Breast epithelium (tissue), 4 donors: ENCODE measurements at places on chromosomes 6 and 20. TPM values are rescaled to one million over a fixed set of nuclear protein-coding genes. Genes with fewer than 3 reads are reported as not detected.
A peak's percentile ranks its signal among the peaks of the same experiment; 100 is the strongest.

The SH3BGRL2 gene
- 50.9 TPM for total RNA-seq

The DLL1 gene
- 3.8 TPM for total RNA-seq

DNA sequence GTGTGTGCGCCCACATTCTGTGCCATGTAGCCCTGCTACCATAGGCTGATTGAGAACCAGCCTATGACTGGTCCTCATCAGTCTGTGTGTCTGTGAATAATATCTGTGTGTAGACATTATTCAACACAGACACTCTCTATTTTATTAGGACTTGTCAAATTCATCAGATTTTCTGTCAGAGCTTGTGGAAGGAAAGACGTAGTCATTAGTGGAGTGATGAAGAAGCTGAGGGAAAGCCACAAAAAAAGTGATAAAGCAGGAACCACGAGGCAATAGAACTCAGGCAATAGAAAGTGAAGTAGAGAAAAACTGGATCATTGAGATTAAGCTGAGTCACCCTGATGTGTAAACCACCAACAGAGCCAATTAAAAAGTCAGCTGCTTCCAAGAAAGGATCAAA lies 122.2 kb upstream of the MARCKS start:
- H3K27me3 ChIP-seq: no peaks in the 10 kb centered on the region
- H3K36me3 ChIP-seq: no peaks in the 10 kb centered on the region
- H3K4me3 ChIP-seq: no peak overlapping the region
- H3K4me1 ChIP-seq: no peaks in the 10 kb centered on the region
- no peak for DNase-seq

DNA sequence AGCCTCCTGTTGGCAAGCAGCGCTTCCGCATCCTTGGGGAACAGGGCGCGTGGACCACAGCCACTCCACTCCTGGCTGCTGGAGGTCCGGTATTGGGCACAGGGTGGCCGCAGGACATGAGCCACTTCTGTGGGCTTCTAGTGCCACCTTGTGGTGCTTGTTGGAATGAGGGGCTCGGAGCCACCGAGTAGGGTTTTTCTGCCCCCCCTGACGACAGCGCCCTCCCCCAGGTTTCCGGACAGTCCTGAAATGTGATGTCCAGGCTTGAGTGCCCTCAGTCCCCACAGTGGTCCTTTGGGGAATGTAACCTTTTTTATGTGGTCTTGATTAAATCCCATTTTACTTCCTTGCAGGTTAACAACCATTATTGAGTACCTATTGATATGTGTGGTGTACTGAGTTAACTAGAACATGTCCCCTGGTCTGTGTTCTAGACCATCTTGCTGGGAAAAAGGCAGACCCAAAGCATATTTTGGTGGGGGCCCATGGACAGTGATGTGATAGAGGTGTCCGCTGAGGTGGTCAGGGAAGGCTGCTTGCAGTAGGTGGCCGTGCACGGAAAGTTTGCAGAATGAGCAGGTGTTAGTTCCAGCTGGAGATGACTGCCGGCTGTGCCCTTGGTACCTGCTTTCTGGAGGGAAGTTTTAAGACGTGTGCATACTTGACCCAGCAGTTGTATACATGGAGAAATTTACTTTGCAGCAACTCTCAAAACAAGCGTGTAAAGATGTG lies 70.0 kb downstream of the PTPN1 start:
- H3K36me3 ChIP-seq: no peaks in the 10 kb centered on the region
- no peaks in the 10 kb centered on the region for H3K27me3 ChIP-seq
- peak overlapping the region; percentile 16 for H3K27ac ChIP-seq
- DNase-seq: no peak
- no peak overlapping the region for H3K4me3 ChIP-seq

GRCh38 chr6:161676586-161676985 lies 402.7 kb upstream of the AGPAT4 start:
- no peaks in the 10 kb centered on the region for H3K27me3 ChIP-seq
- no peak overlapping the region for H3K27ac ChIP-seq
- H3K36me3 ChIP-seq: no peaks in the 10 kb centered on the region
- no peaks in the 10 kb centered on the region for H3K4me1 ChIP-seq
- no peak overlapping the region for H3K4me3 ChIP-seq
